ENCODE measurements at places on chromosomes 1 and 21.

DNA sequence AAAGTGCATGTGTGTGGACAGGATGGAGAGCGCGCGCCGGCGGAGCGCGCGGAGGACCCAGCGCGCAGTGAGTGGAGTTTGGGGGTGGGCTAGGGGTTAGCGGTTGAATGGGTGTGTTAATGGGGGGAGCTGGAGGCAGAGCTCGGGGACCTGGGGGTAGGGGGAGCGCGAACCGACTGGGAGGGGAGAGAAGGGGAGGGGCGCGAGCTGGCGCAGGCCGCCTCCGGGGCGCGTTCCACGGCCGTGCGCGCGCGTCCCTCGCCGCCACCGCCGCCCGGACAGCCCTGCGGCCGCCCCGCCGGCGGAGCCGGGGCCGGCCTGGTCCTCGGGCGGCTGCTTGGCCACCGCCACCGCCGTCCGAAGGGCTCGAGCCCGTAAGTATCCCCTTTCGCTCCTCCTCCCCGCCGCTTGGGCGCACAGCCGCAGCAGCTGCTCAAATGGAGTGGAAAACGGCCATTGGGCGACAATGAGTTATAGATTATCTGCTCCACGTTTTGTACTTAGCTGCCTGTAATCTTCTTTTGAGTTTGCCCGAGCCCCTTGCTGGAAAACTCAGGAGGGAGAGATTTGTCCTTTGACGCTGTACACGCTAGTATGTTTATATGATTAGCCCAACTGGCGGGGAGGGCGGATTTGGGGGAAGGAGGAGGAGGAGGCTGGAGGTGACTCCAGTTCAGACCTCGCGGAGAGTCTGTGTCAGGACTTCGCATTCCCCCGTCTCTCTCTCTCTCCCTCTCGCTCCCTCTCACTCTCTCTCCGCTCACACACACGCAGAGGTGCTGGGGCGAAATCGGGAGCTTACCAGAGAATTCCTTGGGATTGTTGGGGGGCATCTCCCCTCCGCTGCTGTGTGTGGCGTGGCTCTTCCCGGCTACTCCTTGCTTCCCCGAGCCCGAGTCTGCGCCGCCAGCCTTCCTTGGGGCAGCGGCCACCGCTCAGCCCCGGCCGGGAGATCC is at the start of gene ADGRL2:
Gene ADGRL2, plus strand, starts transcription at position 240 of the 956 bp plus-strand sequence. CDS start 36,051 bp downstream, outside the sequence.
- DNase-seq = no peak

DNA sequence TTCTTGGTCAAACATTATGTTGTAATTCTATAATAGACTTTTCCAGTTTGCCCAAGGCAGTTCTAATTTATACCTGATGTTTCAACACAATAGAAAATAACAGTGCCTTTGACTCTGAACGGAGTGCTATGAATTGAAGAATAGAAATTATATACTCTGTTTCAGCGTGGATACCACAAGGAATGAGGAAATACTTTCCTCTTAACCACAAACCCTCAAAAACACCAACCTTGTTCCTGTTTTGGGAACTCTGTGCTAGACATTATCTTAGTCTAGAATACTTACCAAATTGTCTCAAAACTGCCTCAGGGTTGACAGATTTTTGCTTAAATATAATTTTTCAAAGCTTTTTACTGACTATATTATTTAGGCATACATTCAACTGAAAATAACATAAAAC is 1629.3 kb downstream of the MRPL39 start:
- no peak for DNase-seq

- no peak for DNase-seq
Measured at GRCh38 chr1:59237900-59238299, 59.0 kb upstream of the FGGY start.

DNA sequence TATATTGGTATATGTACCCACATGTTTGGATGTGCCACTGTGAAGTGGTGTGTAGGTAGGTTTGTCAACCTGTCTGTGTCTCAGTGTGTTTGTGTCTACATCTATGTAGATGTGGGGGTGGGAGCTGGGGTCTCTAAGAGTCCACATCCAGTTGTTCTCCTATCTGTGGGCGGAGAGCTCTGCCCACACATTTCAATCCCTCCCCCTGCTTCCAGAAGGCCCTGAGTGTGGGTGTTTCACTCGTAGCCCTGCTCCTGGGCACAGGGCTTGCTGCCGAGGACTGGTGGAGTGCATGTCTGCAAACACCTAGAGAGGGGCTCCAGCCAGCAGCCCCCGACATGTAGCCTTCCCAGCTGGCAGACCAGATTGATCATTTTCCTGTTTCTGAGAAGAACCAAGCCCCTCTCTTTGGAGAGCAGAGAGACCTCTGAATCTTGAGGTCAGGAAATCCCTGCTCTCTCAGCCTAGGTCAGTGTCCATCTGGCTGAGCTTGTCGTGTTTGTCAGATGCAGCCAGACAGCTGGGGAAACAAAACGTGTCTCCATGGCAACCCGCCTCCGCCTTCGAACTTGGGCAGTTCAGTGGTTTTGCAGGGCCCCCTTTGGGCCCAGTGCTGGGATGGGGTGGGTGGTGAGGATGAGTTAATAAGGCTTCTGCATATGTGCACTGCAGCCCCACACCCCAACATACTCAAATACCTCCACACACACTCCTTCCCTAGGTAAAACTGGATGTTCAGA is 31.2 kb upstream of the SYNC start:
- DNase-seq = no peak

DNA sequence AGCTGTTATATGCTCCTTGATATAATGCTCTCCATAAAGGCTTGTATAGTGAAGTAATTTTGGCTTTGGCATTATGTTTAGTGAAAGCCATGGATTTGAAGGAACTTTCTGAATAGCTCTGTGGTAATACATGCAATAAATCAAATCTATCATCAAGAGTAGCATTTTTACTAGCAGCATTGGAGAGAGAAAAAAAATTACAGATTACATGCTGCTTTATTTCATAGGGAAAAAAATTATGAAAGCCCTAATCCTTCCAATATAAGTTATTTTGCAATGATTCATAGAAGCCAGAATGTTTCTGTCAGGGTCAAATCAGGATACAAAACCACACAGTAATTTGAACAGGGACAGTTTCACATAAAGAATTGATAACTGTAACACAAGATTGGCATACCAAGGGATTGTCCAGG is 250.0 kb downstream of the SPATA17 start:
- DNase-seq = no peak

GRCh38 chr1:22711591-22712501 is 1.2 kb downstream of the EPHB2 start:
- DNase-seq = no peak

DNA sequence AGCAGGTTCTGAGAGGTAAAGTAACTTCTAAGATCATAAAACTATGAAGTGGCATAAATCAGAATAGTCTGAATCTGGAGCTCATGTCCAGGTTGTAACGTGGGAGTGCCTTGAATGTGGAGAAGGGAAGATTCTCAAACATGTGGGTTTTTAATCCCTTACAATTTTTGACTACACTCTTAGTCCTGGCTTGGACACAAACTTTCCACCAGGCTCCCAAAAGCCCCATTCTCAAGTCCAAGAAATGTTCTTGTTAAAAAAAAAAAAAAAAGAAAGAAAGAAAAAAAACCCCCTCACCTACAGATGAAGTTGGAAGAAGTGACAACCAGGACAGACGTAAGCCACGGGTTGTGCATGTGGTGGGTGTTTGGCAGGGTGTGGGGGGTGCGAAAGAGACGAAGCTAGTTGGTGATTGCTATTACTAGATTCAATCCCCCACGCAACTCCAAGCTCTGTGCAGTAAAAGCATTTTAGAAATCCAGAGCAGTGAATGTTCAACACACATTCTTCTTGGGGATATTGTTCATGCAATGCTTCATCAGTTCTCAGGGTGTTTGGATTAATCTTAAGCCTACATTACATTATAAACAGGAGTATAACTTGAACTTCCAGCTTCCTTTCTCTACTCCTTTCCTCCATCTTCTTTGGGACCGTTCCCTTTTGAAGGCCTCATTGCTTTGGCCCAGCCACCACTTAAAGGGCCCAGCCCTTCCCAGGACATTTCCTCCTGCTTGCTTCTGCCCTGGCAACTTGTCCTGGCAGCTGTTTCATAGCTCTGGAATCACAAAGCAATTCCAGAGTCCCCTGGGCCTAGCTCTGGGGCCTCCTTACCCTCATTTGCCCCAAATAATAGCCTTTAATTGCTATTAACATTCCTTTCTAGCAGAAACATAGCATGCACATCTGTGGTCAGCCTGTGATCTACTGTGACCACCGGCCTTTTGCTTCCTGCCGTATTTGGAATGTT is 41.8 kb downstream of the PHC2 start:
- no peak for DNase-seq

DNA sequence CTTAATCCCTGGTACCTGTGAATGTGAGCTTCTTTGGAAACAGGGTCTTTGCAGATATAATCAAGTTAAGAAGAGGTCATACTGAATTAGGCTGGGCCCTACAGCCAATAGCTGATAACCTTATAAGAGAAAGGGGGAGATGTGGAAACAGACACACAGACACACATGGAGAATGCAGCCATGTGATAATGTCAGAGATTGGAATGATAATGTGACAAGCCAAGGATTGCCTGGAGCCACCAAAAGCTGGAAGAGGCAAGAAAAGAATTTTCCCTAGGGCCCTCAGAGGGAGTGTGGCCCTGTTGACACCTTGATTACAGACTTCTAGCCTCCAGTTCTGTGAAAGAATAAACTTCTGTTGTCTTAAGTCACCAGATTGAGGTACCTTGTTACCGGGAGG is 114.5 kb upstream of the SOD1 start:
- no peak for DNase-seq

- peak; percentile 67 for DNase-seq
Measured at GRCh38 chr1:65066766-65067490, 81.1 kb upstream of the AK4 start.

DNA sequence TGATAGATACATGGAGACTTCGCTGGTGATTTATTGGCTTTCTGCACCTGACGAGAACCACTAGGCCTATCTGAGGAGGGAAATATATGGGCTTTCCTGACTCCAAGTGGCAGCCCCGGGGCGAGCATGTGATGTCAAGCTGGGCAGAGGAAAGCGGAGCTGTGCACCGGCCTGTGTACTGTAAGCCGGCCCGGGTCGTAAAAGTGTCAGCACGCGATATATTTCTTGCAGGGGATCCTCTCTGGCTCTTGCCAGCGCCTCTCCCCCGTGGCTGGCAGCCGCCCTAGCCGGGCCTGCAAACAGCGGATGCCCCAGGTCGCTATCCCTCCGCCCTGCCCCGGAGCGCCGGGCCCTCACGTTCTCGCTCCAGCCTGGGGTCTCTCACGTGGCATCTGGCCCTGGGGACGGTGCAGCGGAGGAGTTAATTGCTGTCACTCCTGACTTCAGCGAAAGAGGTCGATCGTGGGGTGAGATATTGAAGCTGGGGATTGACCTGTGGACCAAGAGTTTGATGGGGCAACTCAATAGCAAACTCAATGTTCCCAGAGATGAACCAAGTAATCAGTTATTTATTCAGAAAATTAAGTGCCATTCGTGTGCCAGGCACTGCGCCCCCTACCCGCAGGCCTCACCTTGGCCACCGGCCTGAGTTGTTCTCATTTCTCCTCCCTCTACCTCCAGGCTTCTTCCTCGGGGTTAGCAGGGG is 41.0 kb upstream of the HAO2 start:
- DNase-seq = no peak

DNA sequence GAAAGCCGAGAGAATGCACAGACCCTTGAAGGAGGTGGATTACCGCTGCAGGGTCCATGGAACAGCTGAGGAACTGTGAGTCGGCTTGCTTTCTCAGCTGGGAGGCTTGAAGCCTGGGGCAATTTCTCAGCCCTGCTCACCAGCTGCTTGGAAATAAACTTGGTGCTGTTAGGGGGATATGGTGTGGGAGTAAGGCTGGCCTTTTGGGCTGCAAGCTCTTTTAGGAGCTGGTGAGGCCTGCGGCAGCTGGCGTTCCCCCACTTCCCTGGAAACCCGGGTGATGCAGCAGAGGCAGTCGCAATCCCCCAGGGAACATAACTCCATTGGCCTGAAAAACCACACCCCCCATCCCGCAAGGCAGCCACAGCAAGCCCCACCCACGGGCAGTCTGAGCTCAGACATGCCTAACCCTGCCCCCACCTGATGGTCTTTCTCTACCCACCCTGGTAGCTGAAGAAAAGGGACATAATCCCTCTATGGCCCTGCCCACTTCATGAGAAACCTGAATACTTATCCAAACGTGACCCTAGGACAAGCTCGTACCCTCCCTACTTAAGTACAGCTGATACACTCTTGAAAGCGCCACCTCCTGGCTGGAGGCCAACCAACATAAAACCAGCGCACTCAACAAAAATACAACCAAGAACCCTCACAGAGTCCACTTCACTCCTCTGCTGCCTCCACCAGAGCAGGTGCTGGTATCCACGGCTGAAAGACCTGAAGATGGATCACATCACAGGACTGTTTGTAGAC is 1995.8 kb downstream of the NCAM2 start:
- DNase-seq = no peak

DNA sequence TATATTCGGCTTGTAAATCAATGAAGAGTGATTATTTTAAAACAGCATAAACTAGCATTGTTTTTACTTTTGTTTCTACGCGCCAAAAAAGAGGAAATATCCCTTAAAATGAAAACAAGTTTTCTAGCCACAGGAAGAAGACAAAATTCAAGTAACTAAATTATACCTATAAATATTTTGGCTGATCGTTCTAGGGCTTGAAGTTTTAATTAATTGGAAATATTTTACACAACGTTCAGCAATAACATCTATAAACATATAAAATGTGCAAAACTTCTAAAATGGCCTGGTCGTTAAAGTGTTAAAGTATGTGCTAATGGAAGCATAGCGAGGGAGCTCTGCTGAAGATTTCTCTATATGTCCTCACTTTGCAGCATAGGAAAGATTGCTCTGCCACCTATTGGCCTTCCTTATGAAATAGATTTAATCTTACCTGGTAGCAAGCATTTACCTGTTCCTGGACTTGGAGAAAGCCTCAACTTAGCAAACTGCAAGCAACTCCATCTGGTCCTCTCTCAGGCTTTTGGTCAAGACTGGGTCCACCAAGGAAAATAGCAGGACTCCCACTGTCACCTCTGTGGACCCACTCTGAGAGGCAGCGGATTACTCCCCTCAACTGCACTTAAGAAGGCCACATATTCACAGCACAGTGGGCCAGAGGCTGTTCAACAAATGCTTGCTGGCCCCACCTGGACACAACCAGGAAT is 351.3 kb upstream of the RUNX1 start:
- peak; percentile 14 for DNase-seq

DNA sequence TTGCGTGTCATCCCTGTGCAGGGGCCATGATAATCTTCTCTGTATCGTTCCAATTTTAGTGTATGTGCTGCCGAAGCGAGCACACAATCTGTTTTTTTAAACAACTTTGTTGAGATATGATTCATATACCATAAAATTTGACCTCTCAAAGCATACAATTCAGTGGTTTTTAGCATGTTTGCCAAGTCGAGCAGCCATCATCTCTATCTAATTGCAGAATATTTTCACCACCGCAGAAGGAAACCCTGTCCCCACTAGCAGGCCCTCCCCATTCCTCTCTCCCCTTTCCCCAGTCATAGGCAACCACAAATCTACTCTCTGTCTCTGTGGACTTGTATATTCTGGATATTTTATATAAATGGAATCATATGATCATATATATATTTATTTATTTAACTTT is 78.7 kb upstream of the TINAGL1 start:
- no peak for DNase-seq

GRCh38 chr21:15224346-15225086 is 159.7 kb upstream of the NRIP1 start:
- no peak for DNase-seq

Data from activated gamma-delta T cell treated with anti-CD3 and anti-CD28 coated beads, Interleukin-2, amount 50 U/mL, for 16 hours (primary cell).